ENCODE measurements at places on chromosomes 1 and 21.

- no peak for DNase-seq
Measured at GRCh38 chr1:201032408-201032807, 8.9 kb upstream of the KIF21B start.

GRCh38 chr1:12678350-12678749, 34.5 kb downstream of the AADACL4 start:
- no peak for DNase-seq

- no peak for DNase-seq
Measured at GRCh38 chr1:16393570-16394521, 26.8 kb downstream of the SZRD1 start.

DNA sequence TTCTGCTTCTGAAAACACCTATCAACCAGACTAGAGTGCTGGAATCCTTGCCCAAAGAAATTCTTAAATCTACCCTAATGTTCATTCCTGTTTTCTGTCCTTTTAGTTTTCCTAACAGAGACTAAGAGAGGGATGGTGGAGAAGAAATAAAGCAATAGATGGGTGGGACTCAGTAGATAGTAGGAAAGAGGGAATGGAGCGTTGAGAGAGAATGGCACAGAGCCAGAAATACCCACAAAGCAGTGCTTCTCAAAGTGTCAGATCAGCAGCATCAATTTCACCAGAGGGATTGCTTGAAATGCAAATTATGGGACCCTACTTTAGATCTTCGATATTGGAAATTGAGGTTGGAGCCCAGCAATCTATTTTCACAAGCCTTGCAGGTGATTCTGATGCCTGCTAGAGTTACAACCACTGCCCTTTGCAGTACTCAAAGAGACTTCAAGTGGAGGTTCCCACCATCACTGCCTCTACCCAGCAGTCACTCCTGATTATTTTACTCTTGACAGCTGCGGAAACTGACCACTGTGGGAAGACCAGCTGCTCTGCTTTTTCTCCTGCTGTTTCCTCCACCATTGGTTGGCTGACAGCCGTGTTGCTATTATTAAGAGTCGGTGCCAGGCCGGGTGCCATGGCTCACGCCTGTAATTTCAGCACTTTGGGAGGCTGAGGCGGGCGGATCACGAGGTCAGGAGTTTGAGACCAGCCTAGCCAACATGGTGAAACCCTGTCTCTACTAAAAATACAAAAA, 11.4 kb upstream of the PRPF3 start:
- DNase-seq = no peak

GRCh38 chr1:205256951-205257625, 29.3 kb downstream of the TMCC2 start:
- no peak for DNase-seq

DNA sequence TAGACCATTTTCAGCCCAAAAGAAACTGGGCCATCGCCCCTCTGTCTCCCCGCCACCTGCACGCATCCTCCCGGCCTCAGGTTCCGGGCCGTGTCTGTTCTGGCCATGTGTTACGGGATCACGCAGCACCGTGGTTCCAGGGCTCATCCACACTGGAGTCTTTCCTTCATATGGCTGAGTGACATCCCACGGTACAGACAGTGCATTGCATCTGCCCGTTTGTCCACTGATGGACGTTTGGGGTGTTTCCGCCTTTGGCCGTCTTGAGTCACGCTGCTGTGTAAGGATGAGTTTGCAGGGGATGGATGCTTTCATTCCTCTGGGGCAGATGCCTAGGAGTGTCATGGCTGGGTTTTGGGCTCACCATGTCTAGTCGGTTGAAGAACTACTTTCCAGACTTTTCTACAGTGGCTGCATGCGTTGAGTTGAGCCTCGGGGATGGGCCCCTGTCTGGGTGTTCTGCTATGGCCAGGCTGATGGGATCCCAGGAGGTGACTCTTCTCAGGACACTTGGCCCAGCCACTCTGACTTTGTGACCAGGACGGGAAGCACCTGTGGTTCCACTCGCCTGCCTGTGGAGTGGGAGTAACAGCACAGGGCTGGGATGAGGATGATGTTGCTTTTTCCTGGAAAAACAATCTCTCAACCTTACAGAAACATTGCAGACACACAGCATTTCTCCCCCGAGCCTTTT, 16.8 kb downstream of the RRP1 start:
- DNase-seq = no peak

- DNase-seq = no peak
Measured at GRCh38 chr1:37177230-37177864, 143.0 kb upstream of the GRIK3 start.

DNA sequence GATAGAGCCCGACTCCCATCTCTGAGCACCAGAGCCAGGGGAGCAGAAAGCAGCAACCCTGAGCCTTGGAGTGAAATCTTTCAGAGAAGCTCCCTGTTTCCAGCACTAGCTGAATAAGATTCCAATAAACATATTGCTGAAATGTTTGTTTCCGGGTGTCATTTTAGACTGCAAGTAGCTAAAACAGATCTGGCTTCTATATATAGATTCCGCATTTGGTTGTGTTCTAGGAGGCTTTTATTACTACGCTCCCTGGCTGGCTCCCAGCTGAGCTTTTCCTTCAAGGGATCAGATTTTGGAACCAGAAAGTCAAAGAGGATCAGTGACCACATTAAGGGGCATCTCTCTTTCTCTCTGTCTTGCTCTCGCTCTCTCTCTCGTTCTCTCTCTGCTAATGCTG, 88.2 kb downstream of the PAPPA2 start:
- DNase-seq = no peak

DNA sequence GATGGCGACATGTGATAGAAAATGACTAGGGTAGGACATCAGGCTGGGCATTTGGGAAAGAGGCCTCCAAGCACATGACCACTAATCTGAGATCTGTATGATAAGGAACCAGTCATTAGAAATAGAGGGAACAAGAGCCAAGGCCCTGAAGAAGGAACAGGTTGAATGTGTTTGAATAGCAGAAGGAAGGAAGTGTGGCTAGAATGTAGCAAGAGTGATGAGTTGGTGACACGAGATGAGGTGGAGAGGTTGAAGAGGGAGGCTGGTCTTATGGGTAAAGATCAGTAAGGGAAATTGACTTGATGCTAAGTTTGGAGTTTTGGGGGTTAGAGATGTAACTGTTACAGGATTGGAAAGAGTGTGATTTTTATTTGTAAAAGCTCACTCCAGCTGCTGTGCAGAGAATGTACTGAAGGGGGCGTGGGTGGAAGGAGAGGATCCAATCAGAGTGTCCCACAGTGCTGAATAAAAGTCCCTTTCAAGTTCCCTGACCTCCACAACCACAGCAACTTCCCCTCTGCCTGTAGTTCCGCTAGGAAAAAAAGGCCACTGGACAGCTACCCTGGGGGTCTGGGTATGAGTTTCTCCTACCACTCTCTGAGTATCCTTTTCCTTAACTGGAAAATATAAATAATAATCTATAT, 295.0 kb downstream of the OMA1 start:
- DNase-seq = no peak

DNA sequence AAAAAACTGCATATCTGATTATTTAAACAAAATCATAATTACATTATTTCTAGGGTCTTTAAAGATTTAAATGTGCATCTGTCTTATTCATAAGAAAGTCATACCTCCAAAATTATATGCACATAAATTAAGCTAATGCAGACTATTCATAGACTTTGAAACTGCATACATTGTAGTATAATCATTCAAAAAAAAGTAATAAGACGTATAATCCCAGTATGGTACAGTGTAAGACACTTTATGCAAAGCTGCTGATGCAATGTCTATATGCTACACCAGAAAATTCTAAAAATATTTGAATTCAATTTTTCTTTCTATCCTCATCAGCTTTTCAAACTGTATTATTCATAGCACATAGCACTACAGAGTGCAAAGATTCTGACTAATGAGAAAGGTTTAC, 22.0 kb downstream of the BRINP3 start:
- no peak for DNase-seq

- peak; percentile 46 for DNase-seq
Measured at GRCh38 chr1:234725177-234726132, 115.5 kb upstream of the IRF2BP2 start.

- no peak for DNase-seq
Measured at GRCh38 chr1:61053712-61054600, 28.4 kb upstream of the NFIA start.

GRCh38 chr21:44969931-44970755, 30.3 kb downstream of the SLX9 start:
- no peak for DNase-seq

GRCh38 chr1:35509558-35509957, 47.6 kb downstream of the KIAA0319L start:
- DNase-seq = no peak

- no peak for DNase-seq
Measured at GRCh38 chr1:223225061-223225460, 82.0 kb upstream of the TLR5 start.

- no peak for DNase-seq
Measured at GRCh38 chr1:230861489-230861888, 6.8 kb downstream of the C1orf198 start.

DNA sequence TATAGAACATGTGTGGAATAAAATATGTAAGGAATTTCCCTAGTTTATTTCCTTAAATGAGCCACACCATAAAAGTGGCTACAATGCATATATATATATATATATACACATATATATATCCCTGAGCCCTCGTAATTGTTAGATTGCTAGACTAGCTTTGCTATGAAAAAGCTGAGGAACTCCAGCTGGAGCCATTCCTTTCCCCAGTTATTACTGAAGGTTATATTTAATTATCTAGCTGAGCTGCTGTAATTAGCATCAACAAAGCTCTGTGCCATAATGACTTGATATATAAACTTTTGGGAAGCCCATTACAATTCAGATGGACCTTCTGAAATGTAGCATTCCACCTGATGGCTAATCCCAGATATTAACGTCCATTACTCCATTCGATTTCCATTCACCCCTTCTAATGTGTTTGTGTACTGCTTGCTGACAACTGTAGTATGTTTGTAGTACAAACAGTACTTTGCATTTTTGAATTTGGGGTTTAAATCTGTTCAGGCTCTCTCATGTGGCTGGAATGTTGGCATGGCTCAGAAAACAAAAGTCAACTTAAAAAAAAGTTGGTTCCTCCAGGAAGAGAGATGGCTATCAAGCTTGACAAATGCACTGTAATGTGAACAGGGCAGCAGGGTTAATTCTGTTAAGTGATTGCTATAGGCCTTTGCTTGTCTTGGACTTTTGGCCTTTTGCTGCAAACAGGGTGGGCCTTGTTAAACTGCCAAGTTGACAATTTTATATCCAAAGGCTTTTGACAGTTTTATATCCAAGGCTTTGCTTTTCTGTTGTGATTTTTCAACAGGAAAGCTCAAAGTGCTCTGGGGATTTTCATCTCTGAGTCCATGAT, 170.0 kb downstream of the LTN1 start:
- no peak for DNase-seq

DNA sequence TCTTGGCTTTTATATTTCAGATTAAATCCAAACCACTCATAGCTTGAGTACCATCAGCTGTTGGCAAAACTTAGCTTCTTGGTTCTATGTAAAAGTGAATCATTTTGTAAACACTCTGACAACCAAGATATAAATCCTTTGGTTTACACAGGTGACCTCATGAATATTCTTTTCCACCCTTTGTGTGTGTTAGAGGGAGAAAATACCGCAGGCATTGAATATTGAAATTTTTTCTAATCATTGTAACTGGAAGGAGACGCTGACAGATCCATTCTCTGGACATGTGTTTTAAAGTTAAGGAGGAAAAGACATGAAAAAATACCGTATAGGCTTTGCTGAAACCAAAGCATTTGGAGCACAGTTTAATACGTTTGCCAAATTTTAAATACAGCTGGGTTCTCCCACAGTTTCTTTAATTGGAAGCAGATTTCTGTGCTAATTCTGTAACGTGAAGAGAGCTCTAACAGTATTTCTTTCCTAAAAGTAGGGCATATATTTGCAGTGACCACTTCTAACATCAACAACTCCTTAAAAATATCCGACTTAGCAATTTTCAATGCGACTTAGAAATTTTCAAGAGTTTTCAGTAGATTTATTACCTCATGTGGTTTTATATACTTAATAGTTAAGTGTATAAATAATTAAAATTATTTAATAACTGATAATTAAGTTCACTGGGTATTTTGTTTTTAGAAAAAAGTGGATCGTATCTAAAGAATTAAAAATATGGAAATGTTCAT, 388.2 kb downstream of the USP25 start:
- DNase-seq = no peak

- no peak for DNase-seq
Measured at GRCh38 chr1:27752360-27752759, 20.7 kb upstream of the STX12 start.

DNA sequence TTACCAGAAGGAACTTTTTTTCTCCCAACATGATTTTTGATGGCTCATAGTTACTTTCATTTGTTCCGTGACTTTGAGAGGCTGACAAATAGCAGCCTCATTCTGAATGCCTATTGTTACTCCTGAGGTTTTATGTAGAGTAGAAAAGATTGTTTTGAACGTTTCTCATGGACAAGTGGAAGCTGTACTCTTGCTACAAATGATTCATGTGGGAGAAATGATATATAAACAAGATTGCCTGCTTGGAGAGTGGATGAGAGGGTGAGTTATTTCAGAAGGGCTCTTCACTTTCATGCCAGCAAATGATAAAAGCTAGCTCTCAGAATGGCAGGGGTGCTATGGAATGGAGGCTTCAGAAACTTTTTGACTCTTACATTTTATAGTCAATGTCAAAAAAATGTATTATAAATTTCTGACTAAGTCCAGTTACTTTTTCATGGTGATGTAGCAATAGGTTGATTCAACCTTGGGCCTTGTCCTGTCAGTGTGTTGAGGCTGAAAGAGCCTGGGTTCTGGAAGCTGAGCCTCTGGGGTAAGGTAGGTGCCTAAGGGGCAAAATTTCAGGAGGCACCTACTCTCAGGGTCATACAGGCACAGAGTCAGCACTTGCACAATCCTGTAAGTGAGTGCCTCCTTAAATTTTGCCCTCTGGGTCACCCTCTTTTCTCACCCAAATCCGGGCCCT, 19.4 kb downstream of the JUN start:
- DNase-seq = no peak

- no peak for DNase-seq
Measured at GRCh38 chr1:78483903-78484302, 6.9 kb upstream of the PTGFR start.

DNA sequence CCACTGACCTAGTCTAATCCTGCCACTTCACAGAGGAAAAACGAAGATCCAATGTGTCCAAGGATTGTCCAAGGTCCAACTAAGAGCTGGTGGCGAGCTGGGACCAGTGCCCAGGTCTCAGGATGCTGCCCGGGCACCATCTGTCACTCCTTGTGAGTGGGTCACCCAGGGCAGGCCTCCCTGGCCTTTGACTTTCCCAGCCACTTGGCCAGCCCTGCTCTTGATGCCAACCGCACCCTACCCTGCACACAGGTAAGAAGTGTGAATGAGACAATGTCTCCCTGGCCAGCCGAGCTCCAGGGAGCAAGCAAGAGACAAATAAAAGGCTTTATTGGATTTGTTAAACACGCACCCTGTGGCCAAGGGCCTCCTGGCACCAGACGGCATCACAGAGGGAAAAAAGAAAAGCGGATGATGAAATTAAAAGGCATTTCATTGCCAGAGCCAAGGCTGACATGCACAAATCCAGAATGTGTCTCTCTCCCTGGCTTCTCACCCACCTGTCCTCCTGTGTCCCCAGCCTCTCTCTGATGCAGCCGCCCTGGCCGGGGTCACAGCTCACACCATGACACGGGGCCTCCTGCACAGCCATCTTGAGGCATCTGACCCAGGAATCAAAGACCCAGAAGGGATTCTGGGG, 72.8 kb downstream of the CAMK2N1 start:
- no peak for DNase-seq

GRCh38 chr1:10033359-10033845, 644 bp downstream of the UBE4B start:
- DNase-seq = no peak

GRCh38 chr1:41455479-41456332, 28.8 kb downstream of the EDN2 start:
- DNase-seq = no peak
